ENCODE measurements at places on chromosomes 11 and 22.

DNA sequence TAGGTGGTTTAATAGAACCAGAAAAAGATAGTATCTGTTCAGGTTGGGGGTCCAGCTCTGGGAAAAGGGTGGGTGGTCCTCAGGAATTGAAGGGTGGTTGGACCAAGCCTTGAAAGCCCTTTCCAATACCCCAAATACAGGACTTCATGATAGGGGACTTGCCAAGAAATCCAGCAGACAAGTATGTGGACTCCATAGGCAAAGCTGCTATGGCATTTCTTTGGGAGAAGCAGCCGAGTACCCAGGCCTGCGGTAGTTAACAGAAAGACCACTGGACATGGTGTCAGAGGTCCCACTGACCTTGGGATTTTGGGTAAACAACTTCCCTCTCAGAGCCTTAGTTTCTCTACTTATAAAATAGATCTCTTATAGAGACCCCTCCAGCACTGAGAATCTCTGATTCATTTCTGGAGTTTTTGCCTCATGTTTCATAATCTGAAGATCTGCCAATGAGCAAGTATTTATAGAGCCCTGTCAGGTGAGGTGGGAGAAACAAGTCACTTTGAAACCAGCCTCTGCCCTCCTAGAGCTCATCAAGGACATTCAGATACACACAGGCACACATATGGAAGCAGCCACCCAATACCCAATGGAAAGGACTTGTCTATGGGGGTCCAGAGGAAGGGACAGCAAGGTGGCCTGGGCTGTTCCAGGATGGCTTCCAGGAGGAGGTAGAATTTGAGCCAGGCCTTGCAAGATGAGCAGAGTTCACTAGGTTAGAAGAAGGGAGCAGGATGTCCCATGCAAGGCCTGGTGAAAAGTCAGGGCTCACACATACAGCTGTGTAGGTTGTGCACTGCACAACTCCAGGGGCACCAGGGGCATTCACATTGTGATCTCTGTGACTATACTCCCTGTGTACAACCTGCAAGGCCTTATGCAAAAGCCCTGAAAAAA, 31.0 kb upstream of the ACCSL start:
- no peak for DNase-seq

GRCh38 chr11:115503083-115503885, 931 bp downstream of the CADM1 start:
- peak; percentile 56 for DNase-seq

DNA sequence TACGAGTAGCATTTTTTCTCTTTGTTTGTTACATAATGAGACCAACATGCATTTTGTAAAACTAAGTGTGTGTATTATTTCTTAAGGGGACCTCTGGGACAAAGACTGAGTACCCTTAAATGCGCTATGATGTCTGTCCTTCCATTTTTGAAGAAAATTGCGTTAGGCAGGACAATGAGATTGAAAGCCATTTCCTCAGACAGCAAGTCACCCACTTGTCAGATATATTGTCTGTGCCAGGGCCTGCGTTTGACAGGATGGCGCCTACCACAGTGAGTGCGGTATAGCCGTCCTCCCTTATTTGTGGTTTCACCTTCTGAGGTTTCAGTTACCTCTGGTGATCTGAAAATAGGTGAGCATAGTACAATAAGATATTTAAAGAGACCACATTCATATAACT, 2.2 kb downstream of the AP2A2 start:
- DNase-seq, result no peak

DNA sequence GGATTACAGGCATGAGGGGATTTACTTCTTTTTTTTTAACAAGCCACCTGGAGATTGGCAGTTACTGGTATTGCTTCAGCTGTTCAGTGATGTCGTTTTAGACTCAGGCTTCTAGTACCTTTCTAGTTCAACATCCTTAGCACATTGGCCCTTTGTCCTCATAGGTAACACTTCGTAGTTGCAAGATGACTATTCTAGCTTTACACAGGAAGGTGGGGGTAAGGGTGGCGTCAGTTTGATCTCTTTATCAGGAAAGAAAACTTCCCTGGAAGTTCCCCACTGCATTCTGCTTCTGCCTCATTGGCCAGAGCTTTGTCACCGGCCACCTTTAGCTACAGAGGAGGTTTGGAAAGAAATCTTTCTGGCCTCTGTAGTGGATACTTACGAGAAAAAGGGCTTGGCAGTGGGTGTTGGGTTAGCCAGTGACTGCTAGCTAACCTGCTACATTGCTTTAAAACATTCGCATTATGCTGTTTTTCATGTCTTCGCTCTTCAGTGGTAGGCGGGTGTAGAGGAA, 40.7 kb downstream of the SFI1 start:
- no peak for DNase-seq

- DNase-seq, result no peak
Measured at GRCh38 chr11:11580841-11581411, 40.9 kb downstream of the GALNT18 start.

GRCh38 chr22:20192972-20193760, 42.3 kb upstream of the CCDC188 start:
- DNase-seq, result no peak

- DNase-seq, result no peak
Measured at GRCh38 chr22:43537019-43537585, 125.3 kb downstream of the MPPED1 start.

DNA sequence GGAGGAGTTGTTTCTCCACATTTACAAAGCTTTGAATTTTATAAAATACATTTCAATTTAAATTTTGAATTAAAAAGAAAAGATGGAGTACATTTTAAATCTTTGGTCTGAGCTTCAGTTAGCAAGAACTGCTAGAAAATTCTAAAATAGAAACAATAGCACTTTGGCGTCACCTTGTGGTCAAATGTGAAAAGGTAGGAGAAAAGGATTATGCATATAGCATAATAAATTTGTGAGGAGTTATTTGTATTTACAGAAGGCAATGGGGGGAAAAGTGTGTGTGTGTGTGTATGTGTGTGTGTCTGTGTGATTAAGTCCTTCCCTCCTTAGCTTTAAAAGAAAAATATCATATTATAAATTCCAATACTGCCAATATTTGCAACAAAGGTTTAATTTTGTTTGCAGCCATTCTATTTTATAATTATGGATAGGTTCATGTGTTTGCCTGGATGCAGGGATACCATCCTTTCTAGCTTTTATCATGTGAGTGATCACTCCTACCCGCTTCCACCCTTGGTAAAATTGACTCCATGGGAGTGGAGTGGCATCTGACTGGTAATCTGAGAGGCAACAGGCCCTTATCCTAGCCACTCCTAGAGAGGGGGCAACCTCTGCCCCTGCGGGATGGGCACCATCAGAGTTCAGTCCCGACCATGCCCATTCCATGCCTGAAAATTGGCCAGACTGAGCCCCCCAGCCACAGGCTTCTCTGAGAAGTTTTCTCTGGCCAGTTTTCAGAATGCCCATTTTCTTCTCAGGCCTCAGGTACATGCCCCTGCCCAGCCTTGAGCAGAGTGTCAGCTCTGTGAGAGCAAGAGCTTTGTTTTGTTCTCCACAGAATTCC, 13.6 kb upstream of the LGR4 start:
- DNase-seq, result peak; percentile 66

- DNase-seq, result no peak
Measured at GRCh38 chr11:36400766-36401455, 104.8 kb downstream of the PRR5L start.

DNA sequence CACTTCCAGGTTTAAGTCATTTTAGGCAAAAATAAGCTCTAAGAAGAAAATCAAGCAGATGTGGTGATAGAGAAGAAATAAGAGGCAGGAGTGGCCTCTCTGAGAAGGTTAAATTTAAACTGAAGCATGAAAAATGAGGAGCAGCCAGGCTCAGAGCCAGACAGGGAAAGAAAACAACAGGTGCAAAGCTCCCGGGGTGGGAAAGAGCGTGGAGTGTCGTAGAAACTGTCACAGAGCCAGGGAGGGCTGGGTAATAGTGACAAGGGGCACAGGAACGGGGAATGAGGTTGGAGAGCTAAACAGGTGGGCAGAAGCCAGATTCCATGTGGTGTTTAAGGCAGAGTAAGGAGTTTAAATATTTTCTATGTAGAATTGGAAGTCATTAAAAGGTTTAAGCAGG, 132.1 kb upstream of the BLID start:
- no peak for DNase-seq
